ENCODE measurements at places on chromosomes 13 and 19.

- DNase-seq: peak; percentile 84
Observed at GRCh38 chr19:16435238-16435917, 36.4 kb downstream of the EPS15L1 start.

- no peak for DNase-seq
Observed at GRCh38 chr13:25473864-25474263, 102.1 kb downstream of the ATP8A2 start.

DNA sequence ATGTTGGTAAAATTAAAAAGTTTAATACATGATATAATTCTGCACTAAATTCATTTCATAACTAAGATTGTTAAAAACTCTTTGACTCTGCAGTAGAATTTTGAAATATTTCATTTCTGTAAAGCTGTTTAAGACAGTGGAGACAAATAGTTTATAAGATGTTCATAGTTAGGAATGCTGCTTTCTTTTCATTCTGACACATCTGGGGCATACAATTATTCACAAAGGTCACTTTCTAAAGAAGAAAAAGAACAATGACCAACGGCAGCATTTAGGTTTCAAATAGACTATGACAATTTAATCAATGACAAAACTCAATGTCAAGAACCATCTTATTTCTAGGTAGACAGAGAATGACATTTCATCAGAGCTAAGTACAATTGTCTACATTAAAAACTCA lies 1422.1 kb downstream of the PCDH9 start:
- DNase-seq: no peak

DNA sequence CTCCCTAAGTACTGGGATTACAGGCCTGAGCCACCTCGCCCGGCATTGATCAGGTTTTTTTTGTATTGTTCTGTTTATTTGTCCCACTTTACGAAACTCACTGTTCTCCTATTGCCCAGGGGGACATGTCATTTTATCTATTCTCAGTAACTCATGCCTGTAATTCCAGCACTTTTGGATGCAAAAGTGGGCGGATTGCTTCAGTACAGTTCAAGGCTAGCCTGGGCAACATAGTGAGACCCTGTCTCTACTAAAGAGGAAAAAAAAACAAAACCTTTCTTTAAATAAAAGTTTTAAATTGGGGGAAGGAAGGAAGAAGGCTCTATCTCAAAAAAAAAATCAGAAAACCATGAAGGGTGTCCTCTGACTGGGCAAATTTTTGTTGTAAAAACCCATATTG lies 2.7 kb upstream of the MPV17L2 start:
- DNase-seq: no peak

GRCh38 chr13:24636776-24637175 lies 43.4 kb upstream of the ATP12A start:
- DNase-seq: no peak

- no peak for DNase-seq
Observed at GRCh38 chr13:50884265-50884664, 25.3 kb upstream of the RNASEH2B start.

- no peak for DNase-seq
Observed at GRCh38 chr19:18783958-18784785, 6.9 kb downstream of the COMP start.

DNA sequence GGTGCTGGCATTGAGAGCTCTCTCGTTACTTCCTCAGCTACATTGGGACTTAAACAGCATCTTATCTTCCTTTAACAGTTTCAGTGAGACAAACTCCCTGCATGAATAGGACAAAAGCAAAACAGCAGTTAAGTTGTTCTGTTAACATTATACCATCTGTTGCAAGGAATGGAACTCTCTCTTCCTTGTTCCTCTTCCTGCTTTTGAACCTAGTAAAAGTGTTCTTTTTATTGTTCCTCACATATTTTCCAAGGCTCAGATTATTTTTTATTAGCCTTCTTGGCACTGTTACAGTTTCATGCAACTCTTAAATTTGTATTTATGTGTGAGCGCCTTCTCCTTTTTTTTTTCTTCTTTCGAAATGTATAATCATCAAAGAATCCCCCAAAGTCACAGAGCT lies 202.6 kb upstream of the UFM1 start:
- DNase-seq: no peak

DNA sequence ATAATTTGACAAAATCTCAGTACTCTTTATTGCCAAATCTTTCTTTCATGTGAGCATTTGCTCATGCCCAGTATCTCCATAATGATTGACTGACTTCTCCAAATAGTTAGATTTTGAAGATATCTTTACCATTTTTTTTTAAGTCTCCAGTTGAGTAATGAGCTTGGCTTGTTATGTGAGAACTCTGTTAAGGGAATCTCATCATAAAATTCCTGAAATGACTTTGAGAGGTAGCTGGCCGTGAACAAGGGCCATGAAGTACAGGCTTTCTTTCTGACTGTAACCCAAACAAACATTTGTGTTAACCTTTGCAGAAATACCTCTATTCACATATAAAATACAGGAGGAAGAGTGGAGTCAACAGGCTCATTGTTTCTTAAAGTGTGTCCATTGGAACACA lies 449.7 kb downstream of the IRS2 start:
- peak; percentile 73 for DNase-seq

DNA sequence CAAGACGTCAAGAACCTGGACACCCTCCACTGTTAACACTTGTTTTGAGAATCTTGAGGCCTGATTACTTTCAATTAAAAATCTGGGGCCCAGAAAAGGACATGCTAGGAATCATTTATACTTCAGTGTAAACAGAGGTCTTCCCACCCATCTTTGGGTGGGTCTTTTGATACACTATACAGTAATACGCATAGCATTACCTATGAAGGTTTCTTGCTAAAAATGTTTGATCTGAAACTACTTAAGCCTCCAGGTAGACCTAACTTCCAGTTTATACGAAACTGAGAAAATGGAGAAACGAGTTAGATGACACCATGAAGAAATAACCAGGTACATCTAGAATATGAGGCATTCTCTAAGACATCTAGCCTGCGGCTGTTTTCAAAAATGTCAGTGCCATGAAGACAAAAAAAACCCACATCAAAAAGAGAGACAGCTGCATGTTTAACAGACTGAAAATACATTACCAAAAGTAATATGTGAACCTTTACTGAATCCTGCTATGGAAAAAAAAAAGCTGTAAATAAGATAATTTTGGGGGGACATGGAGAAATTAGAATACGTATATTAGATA lies 36.6 kb downstream of the TGDS start:
- DNase-seq: no peak

DNA sequence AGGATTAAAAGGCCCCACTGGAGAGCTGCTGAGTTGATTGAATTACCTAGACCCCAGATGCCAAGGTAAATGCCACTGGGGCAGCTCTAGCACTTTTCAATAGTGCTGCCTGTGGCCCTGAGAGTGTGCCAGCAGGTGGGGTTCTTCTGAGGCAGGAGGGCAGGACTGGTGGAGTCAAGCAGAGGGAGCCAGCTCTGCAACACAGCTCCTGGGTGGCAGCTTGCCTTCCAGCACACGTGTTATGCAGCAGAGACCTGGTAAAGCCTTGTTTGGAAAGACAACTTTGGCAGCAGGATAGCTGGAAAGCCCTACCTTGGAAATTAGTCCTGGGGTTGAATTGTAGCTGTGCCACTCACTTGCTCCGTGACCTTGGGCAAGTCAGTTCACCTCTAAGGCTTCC lies 306.6 kb downstream of the ATP8A2 start:
- no peak for DNase-seq

DNA sequence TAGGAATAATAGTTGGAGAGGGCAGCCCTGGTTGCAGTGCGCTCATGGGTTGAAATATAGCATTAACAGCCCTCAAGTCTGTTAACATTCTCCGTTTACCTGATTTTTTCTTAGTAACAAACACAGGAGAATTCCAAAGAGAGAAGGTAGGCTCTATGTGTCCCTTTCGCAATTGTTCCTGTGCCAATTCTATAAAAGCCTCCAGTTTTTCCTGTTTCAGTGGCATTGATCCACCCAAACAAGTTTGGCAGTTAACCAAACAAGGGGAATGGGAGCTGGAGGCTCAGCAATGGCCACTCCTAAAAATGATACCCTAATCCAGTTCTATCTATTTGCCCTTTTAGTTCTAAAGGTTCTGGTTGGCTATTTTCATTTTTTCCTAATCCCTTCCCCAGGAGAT lies 151.6 kb downstream of the ZNF486 start:
- DNase-seq: no peak

DNA sequence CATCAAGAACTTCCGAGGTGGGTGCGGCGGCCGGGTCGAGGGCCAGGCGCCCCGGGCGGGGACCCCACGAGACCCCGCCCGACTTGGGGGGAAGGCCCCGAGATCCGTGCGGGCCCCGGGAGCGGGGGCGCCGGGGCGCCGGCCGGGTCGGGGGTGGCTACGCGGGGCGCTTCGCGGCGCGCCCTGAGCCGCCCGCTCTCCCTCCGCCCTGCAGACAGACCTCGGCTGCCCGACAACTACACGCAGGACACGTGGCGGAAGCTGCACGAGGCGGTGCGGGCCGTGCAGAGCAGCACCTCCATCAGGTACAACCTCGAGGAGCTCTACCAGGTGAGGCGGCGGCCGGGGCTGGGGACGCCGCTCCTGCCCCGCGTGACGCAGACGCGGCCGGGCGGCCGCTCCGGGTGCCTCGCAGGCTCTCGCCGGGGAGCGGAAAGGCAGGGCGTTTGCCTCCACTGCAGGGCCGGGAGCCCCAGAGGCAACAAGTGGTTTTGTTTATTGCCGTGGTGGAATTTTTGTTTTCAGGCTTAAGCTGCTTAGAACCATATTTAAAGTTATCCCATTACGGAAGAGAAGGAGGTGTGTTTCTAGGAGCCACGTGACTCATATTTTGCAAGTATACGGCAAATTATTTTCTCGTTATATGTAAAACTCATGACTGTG lies 477 bp downstream of the CUL4A start:
- DNase-seq: no peak

- DNase-seq: no peak
Observed at GRCh38 chr13:67372868-67373464, 142.8 kb upstream of the PCDH9 start.

- peak; percentile 43 for DNase-seq
Observed at GRCh38 chr13:95073747-95074311, 227.4 kb downstream of the ABCC4 start.

DNA sequence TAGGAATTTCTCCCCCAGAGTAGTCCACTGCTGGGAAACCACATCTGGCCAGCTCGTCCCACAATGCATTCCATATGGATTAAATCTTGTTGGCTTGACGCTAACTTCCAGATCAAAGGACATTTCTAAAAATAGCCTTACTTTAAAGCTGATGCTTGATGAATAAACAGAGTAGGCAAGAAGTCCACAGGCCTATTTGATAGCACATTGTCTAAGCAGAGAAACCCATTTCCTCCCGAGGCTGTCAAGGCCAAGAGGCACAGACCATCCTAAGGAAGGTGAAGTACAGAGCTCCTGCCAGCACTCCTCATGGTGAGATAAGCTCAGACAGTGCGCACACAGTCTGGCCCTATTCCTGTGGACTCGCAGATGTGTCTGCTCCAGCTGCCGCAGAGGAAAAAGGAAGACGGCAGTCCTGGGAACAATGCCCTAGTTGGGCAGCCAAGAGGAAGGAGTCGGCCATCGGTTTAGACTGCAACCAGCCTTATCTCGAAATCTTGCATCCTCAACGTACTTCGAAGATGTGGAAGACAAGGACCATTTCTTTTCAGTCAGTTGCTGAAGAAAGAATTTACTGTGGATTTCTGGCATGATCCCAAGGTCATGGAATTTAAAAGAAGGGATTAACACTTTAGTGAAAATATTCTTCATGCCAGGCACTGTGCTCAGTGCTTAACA lies 156.8 kb downstream of the RGCC start:
- DNase-seq: peak; percentile 69

GRCh38 chr19:14097532-14098151 lies 7.1 kb upstream of the SAMD1 start:
- no peak for DNase-seq

GRCh38 chr19:50794074-50794875 lies 4.1 kb downstream of the ACP4 start:
- DNase-seq: no peak

DNA sequence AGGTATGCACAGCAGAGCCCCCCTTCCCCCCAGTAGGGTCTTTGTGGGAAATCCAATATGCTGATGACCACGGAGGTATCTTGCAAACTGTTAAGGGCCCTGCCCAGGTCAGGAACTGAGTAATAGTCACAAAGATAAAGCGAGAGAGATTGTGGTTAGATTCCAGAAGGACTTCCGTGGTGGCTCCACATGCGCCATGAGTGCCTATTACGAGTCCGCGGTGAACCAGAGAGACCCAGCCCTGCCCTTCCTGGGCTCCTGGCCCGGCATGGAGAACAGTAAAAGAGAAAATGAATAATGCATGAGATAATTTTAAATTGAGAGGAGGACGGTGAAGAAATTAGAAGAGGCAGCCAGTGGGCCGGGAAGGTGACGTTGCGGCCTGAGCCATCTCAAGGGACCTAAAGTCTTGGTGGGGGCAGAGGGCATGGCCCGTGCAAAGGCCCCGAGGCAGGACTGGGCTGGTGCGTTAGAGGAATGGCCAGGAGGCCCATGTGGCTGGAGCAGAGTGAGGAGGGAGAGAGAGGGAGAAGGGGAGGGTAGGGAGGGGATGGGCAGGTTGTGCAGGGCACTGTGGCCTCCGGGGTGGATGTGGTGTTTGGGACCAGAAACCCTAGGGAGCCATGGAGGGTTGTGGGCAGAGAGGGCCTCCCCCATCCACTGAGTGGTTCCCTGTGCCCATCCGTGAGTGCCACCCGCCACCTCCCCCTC lies 46.6 kb upstream of the NFIC start:
- no peak for DNase-seq

DNA sequence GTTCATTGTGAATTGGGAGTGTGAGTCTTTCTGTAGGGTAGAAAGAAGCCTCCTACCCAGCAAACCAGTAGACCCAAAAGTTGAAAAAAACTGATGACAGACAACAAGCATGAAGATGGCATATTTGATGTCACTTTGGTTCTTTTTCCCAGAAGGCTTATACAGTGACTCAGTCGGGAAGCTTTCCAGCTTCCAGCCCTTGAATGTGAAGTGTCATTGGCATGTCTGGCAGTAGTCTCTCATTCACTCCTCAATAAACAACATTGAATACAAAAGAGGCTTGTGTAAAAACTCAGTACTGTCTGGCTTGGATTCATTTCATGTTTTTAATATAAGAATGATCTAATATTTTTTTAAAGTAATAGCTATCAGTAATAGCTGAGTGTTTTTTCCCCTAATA lies 68.7 kb downstream of the IPO5 start:
- DNase-seq: peak; percentile 79

DNA sequence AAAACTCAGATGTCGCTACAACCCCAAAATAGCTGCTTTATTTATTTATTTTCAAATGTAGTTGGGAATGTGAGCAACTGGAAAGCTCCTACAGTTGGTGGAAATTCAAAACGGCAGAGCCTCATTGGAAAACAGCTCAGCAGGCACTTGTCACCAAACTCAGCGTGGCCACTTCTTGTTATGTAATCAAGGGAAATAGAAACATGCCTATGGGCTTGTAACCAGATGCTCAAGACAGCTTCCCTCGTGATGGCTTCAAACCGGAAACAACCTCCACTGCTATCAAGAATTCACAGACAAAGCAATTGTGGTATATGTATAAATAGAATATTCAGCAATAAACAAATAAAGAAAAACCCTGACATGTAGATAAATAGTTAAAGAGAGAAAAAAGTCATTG lies 627.8 kb upstream of the SLC10A2 start:
- DNase-seq: no peak

All from GM04503 (cell line).